NCI-H2081 (cell line): ENCODE measurements at places on chromosomes 3 and 15.

DNA sequence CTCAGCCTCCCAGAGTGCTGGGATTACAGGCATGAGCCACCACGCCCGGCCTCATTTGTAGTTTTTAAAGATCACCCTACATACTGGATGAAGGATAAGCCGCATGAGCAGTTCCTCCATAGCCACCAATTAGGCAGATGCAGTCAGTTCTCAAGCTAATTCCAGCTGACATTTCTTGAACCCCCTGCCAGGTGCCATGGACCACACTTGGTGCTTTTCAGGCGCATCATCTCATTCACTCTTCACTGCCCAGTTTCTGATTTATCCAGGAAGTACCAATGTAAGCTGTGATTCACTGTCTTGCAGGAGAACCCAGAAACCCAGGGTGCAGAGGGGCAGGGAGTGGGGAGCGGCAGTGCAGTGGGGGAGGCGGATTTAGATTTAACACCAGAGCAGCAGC, 56.5 kb upstream of the RASA2 start:
- no peak for DNase-seq

- no peak for DNase-seq
Measured at GRCh38 chr15:38647683-38648082, 83.1 kb upstream of the RASGRP1 start.

DNA sequence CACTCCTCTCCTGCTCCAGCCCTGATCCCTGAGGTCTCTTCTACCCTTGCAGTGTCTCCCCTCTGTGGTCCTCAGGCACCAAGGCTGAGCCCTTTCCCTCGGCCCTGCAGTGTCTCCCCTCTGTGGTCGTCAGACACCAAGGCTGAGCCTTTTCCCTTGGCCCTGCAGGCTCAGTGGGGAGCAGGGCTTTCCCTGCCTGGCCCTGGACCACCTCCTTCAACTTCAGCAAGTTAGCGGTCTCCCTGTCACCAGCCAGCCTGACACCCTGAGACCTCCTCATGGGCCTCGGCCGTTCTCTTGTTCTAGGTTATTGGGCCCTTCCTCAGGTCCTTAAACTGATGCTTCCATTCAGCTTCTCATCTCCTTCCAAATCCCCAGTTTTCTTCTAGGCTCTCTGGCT, 4.3 kb downstream of the NRROS start:
- no peak for DNase-seq

DNA sequence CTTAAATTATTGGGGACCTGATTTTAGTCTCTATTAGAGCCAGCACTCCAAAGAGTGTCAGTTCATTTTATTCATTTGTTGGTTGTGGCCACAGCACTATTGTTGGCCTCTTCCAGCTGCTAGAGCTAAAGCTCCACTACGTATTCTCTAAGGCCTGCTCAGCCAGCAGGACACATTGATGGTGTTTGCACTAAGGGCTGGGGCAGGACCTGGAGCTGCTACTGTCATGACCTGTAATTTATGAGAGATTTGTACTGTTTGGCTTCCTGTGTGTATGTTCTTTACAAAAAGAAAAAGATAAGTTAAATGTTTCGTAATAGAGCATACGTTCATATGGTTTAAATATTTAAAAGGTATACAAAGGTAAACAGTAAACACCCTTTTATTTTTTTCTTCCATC, 8.1 kb downstream of the GFM1 start:
- no peak for DNase-seq

- DNase-seq: no peak
Measured at GRCh38 chr3:4196506-4197147, 106.5 kb upstream of the SETMAR start.

- no peak for DNase-seq
Measured at GRCh38 chr3:185929192-185930151, 8.3 kb downstream of the TRA2B start.

- no peak for DNase-seq
Measured at GRCh38 chr15:26615188-26615926, 157.5 kb downstream of the GABRB3 start.
